ENCODE measurements at places on chromosomes 2 and 18.

DNA sequence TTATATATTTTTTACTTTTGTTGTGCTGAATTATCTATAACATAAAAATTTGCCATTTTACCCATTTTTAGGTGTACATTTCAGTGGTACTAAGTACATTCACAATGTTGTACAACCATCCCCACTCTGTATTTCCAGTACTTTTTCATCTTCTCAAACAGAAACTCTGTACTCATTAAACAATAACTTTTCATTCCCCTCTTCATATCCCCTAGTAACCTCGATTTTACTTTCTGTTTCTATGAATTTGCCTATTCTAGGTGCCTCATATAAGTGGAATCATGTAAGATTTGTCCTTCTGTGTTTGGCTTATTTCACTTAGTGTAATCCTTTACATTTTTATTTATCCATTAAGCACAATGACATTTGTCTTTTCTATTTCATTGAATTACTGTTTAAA is 51.3 kb downstream of the GTF2A1L start:
- no peak for DNase-seq

- no peak for DNase-seq
These were observed 131.1 kb upstream of the RIOK3 start for GRCh38 chr18:23321996-23322395.

DNA sequence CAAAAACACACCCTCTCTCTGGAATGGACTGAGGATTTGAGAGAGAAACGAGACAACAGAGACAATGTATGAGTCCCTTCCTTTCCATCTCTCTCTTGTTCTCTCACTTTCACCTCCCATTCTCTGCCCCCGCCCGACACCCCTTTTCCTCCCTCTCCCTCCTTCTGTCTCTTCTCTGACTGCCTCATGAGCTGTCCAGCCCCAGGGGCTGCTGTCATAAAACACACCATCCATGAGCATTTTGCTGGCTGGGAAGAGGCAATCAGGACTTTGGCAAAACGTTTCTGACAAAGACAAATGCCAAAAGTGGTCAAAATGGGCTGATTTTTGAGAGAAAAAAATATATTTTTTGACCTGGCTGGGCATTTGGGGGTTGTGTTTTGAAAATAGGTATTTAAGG is 377.2 kb downstream of the EN1 start:
- DNase-seq, result no peak

- no peak for DNase-seq
These were observed 112.1 kb downstream of the TCF4 start for GRCh38 chr18:55475916-55476315.

DNA sequence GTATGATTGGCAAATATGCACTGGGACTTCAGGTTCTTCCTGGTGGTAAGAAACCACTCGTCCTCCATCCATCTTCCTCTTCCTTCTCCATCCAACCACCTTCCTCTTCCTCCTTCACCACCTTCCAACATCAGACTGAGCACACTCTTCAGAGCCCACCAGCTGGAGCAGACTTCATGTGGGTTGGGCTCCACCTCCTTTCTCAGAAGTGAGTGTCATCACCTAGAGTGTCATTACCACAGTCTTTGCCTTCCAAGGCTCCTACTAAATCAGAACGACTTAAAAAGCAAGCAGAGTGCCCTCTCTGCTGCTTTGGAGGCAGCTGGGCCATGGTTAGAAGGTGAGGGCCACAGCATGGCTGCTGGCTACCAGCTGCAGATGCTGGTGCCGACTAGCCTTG is 171.6 kb downstream of the SH3RF3 start:
- DNase-seq, result no peak

GRCh38 chr2:188725746-188726360 is 248.3 kb upstream of the COL3A1 start:
- no peak for DNase-seq

DNA sequence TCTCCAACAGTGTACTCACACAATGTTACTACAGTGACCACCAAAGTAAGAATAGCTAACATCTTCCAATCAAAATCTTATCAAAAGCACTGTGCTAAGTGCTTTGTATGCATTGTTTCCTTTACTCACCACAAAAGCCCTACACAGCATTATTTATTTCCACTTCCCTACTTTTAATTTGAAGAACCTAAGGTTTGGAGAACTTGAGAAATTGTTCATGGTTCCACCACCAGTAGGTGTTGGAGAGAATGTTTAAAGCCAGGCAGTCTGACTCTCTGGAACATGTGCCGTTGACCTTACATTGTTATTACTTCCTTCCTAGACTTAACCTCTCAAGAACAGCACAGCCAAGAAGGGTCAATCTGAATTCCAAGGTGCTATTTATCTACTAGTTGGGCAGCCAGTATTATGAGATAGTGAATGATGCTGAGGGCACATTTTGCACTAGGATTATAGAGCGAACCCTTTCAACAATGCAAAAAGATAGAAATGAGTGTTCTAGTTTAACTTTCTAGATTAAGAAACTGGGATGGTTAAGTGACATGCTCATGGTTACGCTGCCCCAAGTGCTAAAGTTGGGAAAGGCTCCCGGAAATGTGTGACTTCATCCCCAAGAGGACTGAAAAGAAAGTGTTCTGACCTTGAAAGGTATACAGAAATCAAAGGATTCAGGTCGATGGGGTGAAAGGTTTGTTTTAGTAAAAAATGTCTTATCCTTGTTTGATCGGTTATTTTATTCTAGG is 55.2 kb upstream of the FAM136A start:
- DNase-seq, result no peak

Data from GM10248 (cell line).